ENCODE measurements at places on chromosomes 11 and 22.

- DNase-seq: no peak
Measured at GRCh38 chr22:49391436-49391835, 436.2 kb downstream of the BRD1 start.

- DNase-seq: peak; percentile 21
Measured at GRCh38 chr11:58024601-58025091, 965 bp downstream of the OR9Q1 start.

DNA sequence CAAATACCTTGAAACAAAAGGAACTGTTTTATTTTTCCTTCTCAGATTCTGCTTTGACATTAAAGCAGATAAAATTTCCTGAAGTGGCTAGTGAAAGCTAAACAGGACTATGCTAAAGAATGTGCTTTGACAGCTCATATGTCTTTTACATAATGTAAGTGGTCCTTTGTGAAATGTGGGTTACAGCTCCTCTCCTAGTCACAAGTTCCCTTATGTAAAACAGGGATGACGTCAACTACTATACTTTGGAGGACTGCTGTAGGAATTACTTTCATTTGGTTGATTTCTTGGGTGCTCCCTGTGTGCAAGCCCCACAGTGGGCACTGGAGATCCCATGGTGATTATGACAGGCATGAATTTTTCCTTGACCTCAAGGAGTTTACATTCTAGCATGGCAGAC lies 216.6 kb upstream of the NARS2 start:
- DNase-seq: no peak

- DNase-seq: no peak
Measured at GRCh38 chr11:44648109-44648508, 78.7 kb upstream of the TSPAN18 start.

DNA sequence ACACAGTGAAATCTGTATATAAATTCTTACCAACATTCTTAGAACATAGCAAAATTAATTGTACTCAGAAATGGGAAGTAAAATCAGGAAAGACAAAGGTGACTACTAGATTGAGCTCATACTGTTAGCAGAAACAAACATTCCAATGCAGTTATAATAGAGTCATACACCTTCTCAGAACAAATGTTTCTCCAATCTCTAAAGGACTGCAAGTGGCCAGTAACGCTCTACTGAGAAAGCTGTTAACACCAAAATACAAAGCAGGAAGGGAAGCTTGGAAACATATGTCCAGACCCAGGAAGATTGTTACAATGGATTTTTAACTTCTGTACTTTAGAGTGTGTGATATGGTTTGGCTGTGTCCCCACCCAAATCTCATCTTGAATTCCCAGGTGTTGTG lies 341.5 kb downstream of the LARGE1 start:
- no peak for DNase-seq

DNA sequence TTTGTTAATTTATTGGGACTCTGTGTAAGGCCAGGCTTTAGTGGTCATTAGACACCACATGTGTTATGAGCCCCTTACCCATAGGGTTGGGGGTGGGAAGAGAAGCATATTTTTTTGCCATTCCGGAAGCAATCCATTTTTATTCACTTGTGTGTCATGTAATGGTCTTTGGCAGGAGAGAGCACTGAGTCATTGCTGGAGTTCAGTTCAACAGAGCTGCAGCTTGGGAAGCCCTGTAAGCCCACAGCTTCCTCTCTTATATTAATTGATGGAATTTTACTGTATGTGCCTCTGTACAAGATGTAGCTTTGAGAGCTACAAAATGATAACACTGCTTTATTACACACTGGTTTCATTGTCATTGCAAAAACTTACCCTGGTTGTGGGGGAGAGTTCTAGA lies 177.3 kb upstream of the SORL1-AS1 start:
- DNase-seq: peak; percentile 88

GRCh38 chr11:113579292-113579940 lies 104.2 kb upstream of the DRD2 start:
- no peak for DNase-seq

DNA sequence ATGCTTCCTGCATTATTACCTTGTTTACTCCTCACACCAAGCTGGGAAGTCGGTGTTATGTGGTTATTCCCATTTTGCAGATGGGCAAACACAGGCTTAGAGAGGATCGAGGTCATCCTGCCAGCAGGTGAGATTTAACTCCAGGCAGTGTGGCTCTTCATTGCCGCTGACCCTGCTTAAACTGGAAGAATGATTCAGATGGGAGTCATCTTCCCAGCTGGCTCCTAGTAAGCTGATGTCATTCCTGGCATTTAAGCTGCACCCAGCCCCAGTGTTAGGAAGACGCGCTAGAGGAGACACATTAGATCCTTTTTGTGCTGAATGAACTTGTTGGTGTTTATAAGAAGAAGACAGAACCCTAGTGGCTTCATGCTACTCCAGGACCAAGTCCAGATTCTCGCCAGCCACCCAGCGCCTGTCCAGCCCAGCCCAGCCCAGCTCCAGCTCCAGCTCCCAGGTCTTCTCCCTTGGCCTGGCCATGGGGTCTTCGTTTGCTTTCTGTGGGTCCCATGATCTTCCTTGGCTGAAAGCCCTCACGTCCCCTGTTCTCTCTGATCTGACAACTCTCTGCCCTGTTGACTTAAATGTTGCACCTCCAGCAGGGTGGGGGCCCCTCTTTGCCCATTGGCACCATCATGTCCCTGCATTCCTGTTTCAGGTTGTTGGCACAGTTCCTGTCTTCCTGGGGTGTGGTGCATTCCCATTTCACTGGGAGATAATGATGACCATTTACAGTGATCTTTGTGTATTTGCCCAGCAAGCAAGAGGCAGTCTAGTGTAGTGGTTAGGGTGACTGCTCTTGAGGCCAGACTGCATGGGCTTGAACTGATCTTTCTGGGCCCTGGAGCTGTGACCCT lies 13.6 kb downstream of the PARVB start:
- peak; percentile 90 for DNase-seq

GRCh38 chr22:22908495-22908861 lies 20.9 kb downstream of the IGLL5 start:
- DNase-seq: no peak

- DNase-seq: no peak
Measured at GRCh38 chr11:120830085-120830620, 193.7 kb upstream of the TBCEL start.

DNA sequence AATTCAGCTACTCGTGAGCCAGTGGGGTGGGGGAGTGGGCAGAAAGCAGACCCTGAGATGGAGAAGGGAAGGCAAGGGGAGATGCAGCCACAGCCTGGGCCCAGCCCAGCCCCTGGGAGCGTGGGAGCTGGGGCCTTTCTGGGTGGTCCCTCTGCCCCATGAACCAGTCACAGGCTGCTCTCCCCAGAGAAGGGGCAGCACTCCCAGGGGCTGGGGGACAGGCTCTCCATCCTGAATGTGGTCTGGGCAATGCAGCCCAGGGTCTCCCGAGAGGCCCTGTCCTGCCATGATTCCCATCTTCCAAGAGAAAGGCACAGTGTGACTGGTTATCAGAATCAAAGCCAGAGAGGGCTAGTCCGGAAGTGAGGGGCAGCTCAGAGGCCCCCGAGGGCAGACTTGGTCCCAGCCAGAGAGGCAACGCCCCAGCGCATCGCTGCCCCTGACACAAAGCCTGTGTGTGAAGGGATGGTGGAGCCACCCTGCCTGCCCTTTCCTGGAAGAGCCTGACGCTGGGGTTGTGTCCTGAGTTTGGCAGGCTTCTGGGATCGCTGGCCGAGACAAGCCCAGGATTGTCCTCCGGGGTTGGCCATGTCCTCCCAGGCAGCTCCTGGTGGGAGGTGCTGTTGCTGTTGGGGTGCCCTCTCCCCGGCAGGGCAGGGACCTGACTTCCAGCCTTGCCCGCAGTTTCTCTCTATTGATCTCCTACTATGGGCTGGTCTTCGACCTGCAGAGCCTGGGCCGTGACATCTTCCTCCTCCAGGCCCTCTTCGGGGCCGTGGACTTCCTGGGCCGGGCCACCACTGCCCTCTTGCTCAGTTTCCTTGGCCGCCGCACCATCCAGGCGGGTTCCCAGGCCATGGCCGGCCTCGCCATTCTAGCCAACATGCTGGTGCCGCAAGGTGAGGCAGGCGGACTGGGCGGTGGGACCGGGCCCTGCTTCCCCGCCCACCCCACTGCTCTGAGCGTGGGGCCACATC lies 23.8 kb upstream of the SLC22A12 start:
- no peak for DNase-seq

GRCh38 chr11:135027461-135027860 lies 615.4 kb upstream of the B3GAT1 start:
- DNase-seq: peak; percentile 25
